Thyroid gland (tissue), 4 donors: ENCODE measurements at places on chromosomes 1 and 21. TPM values are rescaled to one million over a fixed set of nuclear protein-coding genes. Genes with fewer than 3 reads are reported as not detected.
A peak's percentile ranks its signal among the peaks of the same experiment; 100 is the strongest.

DNA sequence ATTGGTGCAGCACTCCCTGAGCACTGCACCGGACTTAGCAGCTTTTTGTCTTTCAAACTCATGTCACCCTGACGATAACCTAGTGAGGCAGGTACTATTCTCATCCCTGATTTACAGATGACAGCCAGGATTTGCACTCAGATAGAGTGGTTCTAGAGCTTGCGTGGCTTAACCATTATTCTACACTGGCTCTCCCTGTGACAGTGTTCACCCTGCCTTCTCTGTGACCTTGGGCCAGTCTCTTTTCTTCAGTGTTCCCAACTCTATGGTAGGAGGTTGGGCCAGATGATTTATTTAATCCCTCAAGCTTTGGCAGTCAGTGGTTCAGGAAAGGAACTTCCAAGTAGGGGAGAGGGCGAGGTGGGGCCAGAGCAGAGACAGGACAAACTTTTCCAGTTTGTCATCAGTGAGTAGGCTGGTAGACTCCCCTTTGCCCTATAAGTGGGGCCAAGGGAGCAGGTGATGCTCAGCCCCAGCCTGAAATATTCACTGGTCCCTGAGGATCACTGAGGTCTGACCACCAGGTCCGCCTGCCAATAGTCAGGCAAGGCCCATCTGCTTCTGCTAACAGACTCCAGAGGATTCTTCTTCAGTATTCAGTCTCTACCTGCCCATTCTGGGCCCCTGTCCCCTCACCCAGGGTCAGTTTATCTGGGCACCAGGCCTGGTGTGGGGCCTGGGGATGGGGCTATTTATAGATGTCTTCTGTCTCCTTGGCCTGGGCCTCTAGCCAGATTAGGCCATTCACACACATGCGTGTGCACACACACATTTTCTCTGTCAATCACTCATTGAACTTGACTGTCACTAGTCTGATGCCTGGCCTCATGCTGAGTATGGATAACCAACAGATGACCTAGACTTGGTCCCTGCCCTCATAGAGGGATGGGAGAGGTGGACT lies 8.8 kb upstream of the FABP3 start:
- peaks cover 6% of the 10 kb centered on the region for H3K4me1 ChIP-seq
- DNase-seq = no peak
- H3K36me3 ChIP-seq = no peaks in the 10 kb centered on the region
- no peaks in the 10 kb centered on the region for H3K27me3 ChIP-seq
- no peak overlapping the region for H3K4me3 ChIP-seq

DNA sequence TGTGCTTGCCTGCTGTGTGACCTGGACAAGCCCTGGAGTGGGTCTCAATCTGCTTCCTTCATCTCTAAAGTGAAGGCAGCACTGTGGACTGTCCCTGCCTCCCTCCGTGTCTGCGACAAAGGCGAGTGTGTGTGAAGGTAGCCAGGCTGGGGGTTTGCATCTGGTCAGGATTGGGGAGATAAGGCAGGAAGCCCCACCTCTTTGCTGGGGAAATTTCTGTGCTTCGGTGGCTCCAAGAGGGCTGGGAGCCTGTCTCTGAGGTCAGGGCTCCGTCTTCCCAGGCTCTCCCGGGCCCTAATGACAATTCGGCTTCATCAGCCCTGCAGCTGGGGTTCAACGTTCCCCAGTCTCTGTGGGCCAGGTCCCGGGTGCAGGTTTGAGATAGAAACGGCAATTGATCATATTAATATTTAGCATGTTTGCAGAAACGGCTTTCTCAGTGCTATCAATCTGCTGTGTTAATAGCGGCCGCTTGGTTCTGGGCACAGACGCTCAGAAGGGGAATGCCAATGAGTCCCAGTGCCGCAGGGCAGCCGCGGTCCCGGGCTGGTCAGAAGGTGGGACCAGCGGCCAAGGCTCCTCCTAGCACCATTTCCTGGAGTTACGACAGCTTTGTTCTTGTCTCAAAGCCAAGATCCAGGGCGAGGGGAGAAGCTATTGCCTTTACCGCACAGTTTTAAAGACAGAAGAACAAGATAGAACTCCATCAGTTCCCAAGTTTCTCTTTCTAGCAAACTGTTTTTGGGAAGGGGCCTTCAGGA lies 105.7 kb downstream of the PRDM16 start:
- no peaks in the 10 kb centered on the region for H3K27me3 ChIP-seq
- peak overlapping the region; percentile 55 for H3K27ac ChIP-seq
- peaks cover 57% of the 10 kb centered on the region for H3K4me1 ChIP-seq
- no peak overlapping the region for H3K4me3 ChIP-seq
- no peaks in the 10 kb centered on the region for H3K36me3 ChIP-seq
- peak; percentile 89 for DNase-seq

GRCh38 chr1:60090655-60091054 lies 17.1 kb upstream of the C1orf87 start:
- no peaks in the 10 kb centered on the region for H3K27me3 ChIP-seq
- H3K36me3 ChIP-seq = no peaks in the 10 kb centered on the region
- no peak overlapping the region for H3K27ac ChIP-seq

DNA sequence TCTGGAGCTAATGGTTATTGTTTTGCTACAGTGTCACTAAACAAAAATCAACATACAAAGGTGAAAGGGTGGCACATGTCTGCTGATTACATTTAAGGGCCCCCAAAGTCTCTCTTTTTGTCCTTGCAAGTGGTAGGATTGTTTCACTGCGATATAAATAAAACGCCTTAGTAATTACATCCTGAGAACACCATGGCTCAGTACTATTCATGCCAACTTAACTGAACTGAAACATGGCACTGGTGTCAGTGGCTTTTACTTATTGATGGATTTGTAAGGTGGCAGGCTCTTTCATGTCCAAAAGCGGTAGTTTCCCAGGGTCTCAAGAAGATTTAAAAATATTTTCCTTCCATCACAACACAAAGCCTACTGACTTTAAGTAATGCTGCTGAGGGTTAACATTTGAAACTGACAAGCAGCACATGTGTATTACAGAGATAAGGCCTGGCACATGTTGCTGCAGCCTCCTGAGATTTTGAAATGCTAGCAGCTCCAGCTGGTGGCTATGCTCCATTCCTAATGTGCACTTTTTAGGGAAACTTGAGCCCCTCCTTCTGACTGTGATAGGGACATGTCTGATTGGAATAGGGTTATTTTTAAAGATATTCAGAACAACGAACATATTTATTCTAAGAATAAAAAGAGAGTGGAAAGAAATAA lies 86.8 kb downstream of the ATP1B1 start:
- H3K36me3 ChIP-seq = no peaks in the 10 kb centered on the region
- H3K4me1 ChIP-seq = no peaks in the 10 kb centered on the region
- H3K4me3 ChIP-seq = no peak overlapping the region
- DNase-seq = no peak

- no peaks in the 10 kb centered on the region for H3K36me3 ChIP-seq
- no peaks in the 10 kb centered on the region for H3K27me3 ChIP-seq
- H3K4me1 ChIP-seq = peaks cover 37% of the 10 kb centered on the region
Observed at GRCh38 chr1:42931911-42932422, 26.7 kb downstream of the SLC2A1 start.

DNA sequence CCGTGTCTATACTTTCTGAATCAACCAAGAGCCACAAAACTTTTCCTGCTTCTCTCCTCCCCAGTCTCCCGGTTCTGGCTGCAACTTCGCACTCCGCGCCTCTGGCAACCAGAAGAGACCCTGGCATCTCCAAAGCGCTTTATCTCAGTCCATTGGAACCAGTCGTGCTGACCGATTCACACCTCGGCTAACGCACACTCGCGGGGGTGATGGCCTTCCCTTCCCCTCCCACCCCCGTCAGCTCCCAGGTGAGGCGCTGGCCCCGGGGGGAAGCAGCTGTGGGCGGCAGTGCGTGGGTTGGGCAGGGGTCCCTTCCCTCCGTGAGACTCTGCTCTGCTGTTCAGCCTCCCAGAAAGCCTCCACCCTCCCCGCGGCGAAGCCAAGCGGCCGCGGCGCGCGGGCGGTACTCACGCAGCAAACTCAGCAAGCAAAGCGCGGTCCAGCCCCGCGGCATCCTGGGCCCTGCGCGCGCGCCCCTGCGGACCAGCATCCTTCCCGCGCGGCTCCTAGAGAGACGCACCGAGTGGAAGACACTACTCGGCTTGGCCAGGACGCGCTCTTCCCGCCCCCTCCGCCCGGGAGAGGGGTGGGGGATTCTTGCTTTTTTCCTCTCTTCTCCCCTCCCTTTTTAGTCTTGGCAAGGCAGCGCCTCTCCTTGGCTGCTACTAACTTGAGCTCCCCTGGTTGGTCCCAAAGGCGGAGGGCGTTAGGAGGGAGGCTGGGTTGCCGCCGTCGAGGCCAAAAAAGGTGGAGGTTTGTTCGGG lies at the start of gene CD34:
CD34 (minus strand) TSS at position 535 of the 764 bp plus-strand sequence; CDS start at position 490, 45 bp downstream.
- no peaks in the 10 kb centered on the region for H3K27me3 ChIP-seq
- peak within 1 kb of the TSS; percentile 64 for H3K27ac ChIP-seq
- no peak for DNase-seq
- H3K36me3 ChIP-seq = no peaks in the 10 kb centered on the region

- H3K4me3 ChIP-seq = no peak overlapping the region
- DNase-seq = no peak
- H3K4me1 ChIP-seq = peaks cover 1% of the 10 kb centered on the region
Observed at GRCh38 chr1:38852780-38853179, 6.8 kb downstream of the RRAGC start.

GRCh38 chr21:28704746-28705145 lies 287.9 kb downstream of the LTN1 start:
- no peak overlapping the region for H3K4me3 ChIP-seq
- H3K36me3 ChIP-seq = no peaks in the 10 kb centered on the region
- H3K27me3 ChIP-seq = no peaks in the 10 kb centered on the region
- no peak overlapping the region for H3K27ac ChIP-seq
- peak; percentile 78 for DNase-seq

GRCh38 chr1:164667001-164667400 lies 108.0 kb downstream of the PBX1 start:
- no peak overlapping the region for H3K27ac ChIP-seq
- no peak overlapping the region for H3K4me3 ChIP-seq
- H3K4me1 ChIP-seq = no peaks in the 10 kb centered on the region
- DNase-seq = no peak
- no peaks in the 10 kb centered on the region for H3K27me3 ChIP-seq

The TGFB2 gene
- 7.8 TPM for total RNA-seq

The SPOCD1 gene
- 1.6 TPM for total RNA-seq

The OVAAL gene
- total RNA-seq = not detected

The PIGP gene
- total RNA-seq = 14.7 TPM

The FMO4 gene
- 5.7 TPM for total RNA-seq

The TCP10L gene
- 0.38 TPM for total RNA-seq

The PCAT6 gene
- not detected for total RNA-seq

The TNFRSF1B gene
- total RNA-seq = 20.4 TPM

The HSD3B1 gene
- not detected for total RNA-seq

The SHCBP1L gene
- not detected for total RNA-seq

The VSIG8 gene
- not detected for total RNA-seq
